ENCODE measurements at places on chromosomes 3 and 15. TPM values are rescaled to one million over a fixed set of nuclear protein-coding genes. Genes with fewer than 3 reads are reported as not detected.

The DZIP3 gene
- 24.3 TPM for total RNA-seq

GRCh38 chr3:63639806-63640205, 12.7 kb upstream of the SNTN start:
- no peaks in the 10 kb centered on the region for H3K27me3 ChIP-seq
- H3K27ac ChIP-seq = no peak overlapping the region
- H3K36me3 ChIP-seq = no peaks in the 10 kb centered on the region
- DNase-seq = no peak
- H3K4me3 ChIP-seq = no peak overlapping the region

DNA sequence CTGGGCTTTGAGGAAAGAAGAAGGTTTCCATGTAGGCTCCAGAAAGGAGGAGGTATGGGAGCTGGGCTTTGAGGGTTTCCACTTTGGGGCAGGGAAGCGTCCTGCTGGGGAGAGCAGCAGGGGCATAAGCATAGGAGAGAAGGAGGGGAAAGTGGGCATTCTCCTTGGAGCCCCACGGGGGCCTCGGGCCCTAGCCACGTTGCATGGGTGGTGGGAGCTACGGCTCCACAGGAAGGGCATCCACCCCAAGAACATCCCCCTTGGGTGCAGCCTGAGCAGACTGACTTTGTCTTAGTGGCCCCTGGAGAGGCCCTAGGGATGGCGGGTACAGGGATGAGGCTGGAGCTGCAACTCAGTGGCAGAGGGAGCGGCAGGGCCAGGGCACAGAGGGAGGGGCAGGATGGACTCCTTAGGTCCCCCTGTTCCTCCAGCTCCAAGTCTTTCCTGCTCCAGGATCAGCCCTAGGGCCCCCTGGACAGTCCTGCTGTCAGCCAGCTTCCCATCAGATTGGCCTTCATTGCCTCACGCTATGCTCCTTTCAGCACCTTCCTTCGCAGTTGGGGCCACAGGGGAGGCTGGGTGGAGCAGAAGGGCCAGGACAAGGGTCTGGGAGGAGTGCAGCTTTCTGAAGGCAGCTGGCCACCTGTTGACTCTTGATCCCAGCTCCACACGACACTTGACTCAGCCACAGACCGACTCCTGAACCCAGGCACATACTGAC, 22.9 kb downstream of the PRR20G start:
- no peaks in the 10 kb centered on the region for H3K4me1 ChIP-seq
- H3K36me3 ChIP-seq = no peaks in the 10 kb centered on the region
- H3K4me3 ChIP-seq = no peak overlapping the region
- H3K27ac ChIP-seq = no peak overlapping the region
- no peaks in the 10 kb centered on the region for H3K27me3 ChIP-seq

GRCh38 chr3:83890763-83891135, 1068.0 kb upstream of the CADM2 start:
- no peaks in the 10 kb centered on the region for H3K4me1 ChIP-seq
- no peak overlapping the region for H3K27ac ChIP-seq
- H3K4me3 ChIP-seq = no peak overlapping the region
- H3K36me3 ChIP-seq = no peaks in the 10 kb centered on the region
